ENCODE measurements at places on chromosomes 13 and 19.

DNA sequence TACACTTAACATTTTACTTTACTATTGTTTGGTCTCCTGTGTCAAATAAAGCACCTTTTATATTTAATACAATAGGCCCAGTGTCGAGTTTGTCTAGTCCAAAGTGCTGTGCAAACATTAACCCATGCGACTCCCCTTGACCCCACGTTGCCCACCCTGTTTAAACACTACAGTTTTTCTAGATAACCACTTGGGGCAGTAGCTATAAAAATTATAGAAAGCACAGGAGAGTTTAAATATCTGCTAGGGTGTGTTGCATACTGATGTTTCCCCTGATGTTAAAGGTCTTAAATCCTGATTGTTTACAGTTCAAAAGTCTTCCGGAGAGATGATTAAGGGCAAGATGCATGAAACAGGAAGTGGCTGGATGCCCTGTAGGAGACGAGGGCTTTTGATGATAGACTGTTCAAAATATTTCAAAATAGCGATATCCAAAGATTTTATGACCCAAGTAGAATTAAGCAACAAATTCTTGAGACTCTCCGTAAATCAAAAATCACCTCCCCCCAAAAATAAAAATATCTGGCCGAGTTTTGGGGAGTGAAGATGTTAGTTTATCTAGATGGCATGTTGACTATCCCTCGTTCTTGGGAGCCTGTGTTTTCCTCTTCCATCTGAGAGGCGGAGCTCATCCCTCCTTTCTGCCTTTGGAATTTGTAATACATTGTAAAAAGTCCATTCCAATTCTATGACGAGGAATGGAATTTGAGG lies 167.1 kb downstream of the FGF9 start:
- no peaks in the 10 kb centered on the region for H3K27me3 ChIP-seq
- no peak overlapping the region for H3K4me3 ChIP-seq
- H3K36me3 ChIP-seq, result no peaks in the 10 kb centered on the region
- no peaks in the 10 kb centered on the region for H3K4me1 ChIP-seq

DNA sequence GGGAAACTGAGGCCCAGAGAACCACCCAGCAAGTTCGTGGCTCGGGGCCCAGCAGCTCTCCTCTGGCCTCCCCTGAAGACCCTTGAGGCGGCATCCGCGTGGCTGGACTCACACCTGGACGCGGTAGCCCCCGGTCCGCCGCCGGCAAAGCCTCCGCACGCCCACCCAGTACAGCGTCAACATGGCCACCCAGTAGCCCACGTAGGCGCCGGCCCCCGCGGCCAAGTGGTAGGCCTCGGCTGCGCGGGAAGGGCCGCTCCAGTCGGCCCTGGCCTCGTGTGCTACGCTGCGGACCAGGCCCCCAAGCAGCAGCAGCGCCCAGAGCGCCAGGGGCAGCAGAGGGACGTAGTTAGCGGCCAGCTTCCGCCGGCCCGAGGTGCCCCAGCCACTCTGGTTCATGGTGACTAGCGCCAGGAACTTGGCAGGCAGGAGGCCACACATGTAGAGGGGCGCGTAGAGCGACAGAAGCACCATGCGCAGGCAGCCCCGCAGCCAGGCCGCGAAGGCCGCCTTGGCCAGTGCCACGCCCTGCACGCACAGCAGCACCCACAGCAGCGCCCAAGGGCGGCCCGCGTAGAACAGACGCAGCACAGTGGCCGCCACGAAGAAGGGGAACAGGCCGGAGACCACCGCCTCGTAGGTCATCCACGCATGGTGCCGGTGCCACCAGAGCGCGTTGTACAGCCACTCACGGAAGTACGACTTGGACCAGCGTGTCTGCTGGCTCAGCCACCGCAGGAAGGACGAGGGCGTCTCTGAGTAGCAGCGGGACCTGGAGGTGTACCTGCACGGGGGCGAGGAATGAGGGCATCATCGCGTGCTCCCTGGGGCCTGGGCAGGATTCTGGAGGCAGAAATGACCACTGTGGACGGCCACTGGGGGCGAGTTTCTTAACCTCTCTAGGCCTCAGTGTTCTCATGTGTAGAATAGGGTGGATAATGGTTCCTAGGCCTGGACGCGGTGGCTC lies 10.2 kb downstream of the HAS1 start:
- no peaks in the 10 kb centered on the region for H3K4me1 ChIP-seq
- no peaks in the 10 kb centered on the region for H3K36me3 ChIP-seq
- no peak for DNase-seq

- DNase-seq, result no peak
- no peaks in the 10 kb centered on the region for H3K4me1 ChIP-seq
- no peak overlapping the region for H3K27ac ChIP-seq
- no peaks in the 10 kb centered on the region for H3K27me3 ChIP-seq
Measured at GRCh38 chr13:84211048-84211447, 328.8 kb upstream of the SLITRK1 start.

GRCh38 chr13:105037110-105037509 lies 1498.4 kb downstream of the EFNB2 start:
- H3K27me3 ChIP-seq, result no peaks in the 10 kb centered on the region
- no peaks in the 10 kb centered on the region for H3K36me3 ChIP-seq
- H3K27ac ChIP-seq, result no peak overlapping the region
- no peak for DNase-seq
- peaks cover 2% of the 10 kb centered on the region for H3K4me1 ChIP-seq

DNA sequence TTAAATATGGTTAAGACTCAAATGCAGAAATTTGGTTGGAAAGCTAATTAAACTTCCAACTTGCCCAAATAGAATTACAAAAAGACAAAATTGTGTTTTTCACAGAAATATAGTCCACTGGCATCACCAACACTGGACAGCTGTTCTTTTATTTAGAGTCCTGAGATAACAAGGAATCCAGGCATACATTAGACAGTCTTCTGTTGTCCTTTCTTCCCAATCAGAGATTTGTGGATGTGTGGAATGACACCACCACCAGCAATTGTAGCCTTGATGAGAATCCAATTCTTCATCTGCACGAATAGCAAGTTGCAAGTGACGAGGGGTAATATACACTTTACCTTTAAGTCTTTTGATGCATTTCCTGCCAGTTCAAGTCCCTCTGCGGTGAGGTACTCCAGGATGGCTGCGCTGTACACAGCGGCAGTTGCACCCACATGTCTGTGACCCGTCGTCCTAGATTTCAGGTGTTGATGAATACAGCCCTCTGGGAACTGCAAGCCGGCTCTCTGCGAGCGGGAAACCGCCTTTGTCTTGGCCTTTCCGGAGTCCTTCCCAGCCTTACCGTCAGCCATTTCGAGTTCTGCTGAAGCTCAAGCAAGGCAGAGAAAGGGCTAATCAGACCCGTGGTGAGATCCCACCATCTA lies 14.7 kb downstream of the UBAC2 start:
- no peaks in the 10 kb centered on the region for H3K27me3 ChIP-seq
- no peak for DNase-seq
- H3K4me1 ChIP-seq, result peaks cover 2% of the 10 kb centered on the region
- H3K27ac ChIP-seq, result no peak overlapping the region
- no peak overlapping the region for H3K4me3 ChIP-seq

GRCh38 chr19:42658076-42658475 lies 63.4 kb upstream of the CEACAM8 start:
- no peak overlapping the region for H3K27ac ChIP-seq
- H3K4me3 ChIP-seq, result no peak overlapping the region
- no peak for DNase-seq
- no peaks in the 10 kb centered on the region for H3K36me3 ChIP-seq
- no peaks in the 10 kb centered on the region for H3K4me1 ChIP-seq

DNA sequence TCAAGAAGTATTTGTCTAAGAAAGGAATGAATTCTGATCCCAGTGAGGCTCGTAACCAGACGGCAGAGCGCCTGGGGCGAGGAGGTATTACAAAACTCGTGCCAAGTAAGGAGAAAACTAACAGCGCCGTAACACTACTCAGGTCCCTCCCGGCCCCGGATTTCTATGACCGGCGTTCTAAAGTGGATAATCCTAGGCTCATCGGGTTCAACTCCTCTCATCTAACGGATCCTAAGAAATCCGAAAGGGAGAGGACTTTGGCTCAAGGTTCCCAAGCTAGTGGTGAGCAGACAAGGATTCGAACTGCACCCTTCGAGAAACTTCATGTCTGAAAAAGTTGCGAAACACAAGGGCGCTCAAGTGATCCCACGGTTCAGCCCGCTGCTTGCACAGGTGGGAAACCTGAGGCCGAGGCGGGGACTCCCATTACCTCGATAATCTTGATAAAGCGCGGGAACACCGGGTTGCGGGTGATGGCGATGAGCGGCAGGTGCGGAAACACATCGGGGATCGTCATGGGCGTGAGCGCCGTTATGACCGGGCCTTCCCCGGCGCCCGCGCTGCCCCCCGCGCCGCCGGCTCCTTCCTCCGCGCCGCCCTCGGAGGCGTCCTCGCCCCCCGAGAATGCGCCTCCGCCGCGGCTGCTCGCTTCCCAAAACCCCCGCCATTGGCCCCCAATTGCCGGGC lies 529 bp downstream of the LONP1 start:
- no peaks in the 10 kb centered on the region for H3K36me3 ChIP-seq
- H3K4me1 ChIP-seq, result no peaks in the 10 kb centered on the region
- DNase-seq, result no peak
- peak overlapping the region; percentile 50 for H3K4me3 ChIP-seq

GRCh38 chr19:28377077-28377476 lies 835.9 kb downstream of the UQCRFS1 start:
- no peak overlapping the region for H3K4me3 ChIP-seq
- no peak for DNase-seq
- no peak overlapping the region for H3K27ac ChIP-seq
- H3K27me3 ChIP-seq, result no peaks in the 10 kb centered on the region
- no peaks in the 10 kb centered on the region for H3K4me1 ChIP-seq

- H3K4me1 ChIP-seq, result no peaks in the 10 kb centered on the region
- DNase-seq, result no peak
- no peaks in the 10 kb centered on the region for H3K27me3 ChIP-seq
Measured at GRCh38 chr13:95540888-95541287, 11.6 kb upstream of the CLDN10 start.

GRCh38 chr13:51067706-51068105 lies 43.4 kb downstream of the C13orf42 start:
- H3K4me1 ChIP-seq, result no peaks in the 10 kb centered on the region
- H3K27ac ChIP-seq, result no peak overlapping the region
- no peaks in the 10 kb centered on the region for H3K27me3 ChIP-seq
- no peak overlapping the region for H3K4me3 ChIP-seq
- DNase-seq, result no peak
